Esophagus squamous epithelium (tissue), 5 donors: ENCODE measurements at places on chromosomes 16 and 17.

GRCh38 chr17:13869331-13869940, 199.9 kb upstream of the COX10 start:
- DNase-seq = no peak

DNA sequence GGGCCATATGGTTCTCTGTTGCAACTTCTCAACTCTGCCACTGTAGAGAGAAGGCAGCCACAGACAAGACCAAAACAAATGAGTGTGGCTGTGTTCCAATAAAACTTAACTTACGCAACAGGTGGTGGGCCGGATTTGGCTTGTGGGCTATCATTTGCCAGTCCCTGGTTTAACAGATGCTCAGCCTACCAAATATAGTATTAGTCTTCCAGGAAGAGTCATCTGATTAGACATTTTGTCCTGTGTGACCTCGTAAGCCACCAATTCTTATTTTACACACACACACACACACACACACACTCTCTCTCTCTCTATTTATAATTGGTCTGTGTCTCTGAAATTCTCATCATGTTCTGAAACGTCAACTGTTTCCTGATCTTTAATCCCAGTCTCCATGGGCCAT, 245.9 kb downstream of the XYLT1 start:
- DNase-seq = no peak

DNA sequence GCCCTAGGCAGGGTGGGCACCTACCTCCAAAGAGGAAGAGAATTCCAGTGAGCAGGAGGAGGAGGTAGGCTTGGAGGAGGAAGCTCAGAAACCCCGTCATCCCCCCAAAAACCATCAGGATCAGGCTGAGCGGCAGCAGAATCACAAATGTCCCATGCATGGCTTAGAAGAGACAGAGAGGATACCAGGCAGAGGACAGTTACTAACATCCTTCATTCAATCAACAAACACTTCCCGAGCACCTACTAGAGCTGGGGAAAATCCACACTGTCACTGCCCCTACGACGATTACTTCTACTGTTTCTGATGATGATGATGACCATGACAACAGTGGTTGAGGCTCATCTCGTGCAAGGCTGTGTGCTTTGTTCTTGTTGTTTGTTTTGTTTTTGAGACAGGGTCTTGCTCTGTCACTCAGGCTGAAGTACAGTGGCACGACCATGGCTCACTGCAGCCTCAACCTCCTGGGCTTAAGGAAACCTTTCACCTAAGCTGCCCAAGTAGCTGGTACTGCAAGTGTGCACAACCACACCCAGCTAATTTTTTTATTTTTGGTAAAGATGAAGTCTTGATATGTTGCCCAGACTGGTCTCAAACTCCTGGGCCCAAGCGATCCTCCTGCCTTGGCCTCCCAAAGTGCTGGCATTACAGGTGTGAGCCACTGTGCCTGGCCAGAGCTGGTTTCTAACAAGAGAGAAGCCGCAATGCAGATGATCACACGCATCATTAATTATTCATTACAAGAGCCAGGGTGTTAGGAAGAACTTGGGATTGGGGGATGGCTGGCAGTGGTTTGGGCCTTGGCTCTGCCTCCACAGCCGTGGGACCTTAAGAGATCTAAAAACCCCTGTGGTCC, 18.0 kb downstream of the TMEM114 start:
- DNase-seq = no peak

DNA sequence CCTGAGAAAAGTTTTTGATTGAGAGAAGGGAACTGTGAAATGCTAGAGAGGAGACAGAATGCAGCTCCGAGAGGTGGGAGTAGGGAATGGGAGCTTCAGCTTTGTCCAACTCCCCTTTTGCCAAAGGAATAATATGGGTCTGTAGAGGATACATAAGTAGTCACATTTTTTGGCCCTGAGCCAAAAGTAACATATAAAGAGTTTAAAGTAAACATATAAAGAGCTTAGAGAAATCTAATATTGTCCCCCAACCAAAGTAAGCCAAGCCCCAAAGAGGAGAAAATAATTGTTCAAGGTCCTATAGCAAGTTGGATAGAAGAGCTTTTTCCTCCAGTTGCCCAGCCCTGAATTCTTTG, 215.1 kb downstream of the TMEM114 start:
- DNase-seq = no peak

DNA sequence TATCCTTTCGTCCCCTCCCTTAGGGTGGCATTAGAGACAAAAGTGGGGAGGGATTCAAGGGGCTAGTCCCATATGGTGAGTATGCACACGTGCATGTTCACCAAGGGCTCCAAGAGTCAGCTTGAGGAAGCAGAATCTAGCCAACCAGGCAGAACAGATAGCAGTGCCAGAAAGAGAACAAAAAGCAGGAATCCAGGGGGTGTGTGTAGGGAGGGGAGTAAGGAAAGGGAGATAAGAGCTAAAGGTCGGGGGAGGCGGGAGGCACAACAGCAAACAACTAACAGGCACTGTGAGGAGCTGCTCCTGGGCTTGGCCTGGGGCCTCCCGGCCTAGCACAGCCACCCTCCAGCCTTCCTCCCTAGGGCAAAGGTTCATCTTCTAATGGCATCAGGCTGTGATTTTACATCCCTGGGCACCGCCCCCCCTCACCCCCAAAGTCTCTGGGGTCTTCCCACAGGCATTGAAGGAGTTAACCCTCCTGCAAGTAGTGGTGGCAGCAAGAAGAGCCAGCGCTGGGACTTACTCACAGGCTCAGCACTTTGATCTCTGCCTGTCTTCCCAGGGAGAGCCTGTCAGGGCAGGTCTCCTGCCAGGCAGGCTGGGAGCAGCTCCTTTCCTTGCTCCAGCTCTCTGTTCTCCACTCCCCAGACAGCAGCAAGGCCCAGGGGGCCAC, 12.4 kb upstream of the SUPT4H1 start:
- DNase-seq = no peak

GRCh38 chr16:22188595-22189442, 17.3 kb upstream of the EEF2K start:
- DNase-seq = no peak

- DNase-seq = no peak
Observed at GRCh38 chr17:75819116-75819515, 25.1 kb downstream of the UNC13D start.

DNA sequence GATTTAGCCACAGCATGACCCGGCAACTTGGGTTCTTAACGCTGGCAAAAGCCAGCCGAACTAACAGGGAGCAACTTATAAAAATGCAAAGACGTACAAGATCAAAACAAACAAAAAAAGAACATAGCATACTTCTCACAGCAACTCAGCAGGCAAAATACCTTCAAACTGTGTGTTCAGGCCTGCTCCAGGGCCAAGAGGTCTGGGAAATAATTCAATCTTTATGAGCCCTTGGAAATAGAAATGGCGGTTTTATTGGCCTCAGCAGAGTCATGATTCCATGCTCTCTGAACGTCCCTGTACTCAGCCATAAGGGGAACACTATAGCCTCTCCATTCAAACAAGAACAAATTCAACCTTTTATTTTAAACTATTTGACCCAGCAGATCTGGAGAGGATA, 101.3 kb upstream of the C17orf78 start:
- no peak for DNase-seq
